Activated naive CD8-positive, alpha-beta T cell treated with anti-CD3 and anti-CD28 coated beads, Interleukin-2, amount 50 U/mL, for 24 hours (primary cell): ENCODE measurements at places on chromosomes 3 and 15.

GRCh38 chr15:72236381-72237003 lies 5.5 kb upstream of the PKM start:
- no peak for DNase-seq

DNA sequence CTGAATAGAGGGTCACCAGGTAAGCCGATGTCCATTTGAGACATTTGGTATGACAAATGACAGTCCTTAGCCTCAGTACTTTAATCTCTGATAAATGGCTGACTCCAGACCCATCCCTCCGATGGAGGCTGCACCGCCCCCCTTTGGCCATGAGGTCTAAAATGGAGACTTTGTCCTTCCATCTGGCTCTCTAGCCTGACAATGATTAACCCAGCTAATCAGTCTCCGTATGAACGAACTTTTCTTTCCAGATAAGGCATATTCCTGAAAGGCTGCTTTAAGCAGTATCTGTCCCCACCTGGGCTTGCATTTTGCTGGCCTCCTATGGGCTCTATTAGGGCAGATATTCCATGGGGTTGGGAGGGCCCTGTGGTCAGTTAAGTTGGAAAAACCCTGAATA lies 10.8 kb upstream of the MYZAP start:
- DNase-seq: no peak

DNA sequence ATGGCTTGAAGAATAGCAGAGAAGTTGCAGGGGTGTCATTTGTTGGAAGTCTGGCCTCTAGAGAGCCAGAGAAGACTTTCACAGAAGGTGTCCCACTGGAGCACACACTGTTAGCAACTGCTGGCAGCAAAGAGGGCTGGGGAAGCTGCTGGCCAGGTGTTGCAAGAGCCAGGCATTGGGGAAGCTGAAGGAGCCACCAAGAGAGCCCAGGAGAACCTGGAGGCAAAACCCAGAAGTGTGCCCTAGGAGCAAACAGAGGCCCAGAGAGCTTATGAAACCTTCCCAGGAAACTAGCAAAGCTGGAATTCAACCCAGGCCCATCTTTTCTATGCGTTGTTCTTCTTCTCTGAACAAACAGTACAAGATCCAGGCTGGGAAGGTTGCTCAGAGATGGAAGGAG lies 132.7 kb upstream of the TRIM42 start:
- no peak for DNase-seq

DNA sequence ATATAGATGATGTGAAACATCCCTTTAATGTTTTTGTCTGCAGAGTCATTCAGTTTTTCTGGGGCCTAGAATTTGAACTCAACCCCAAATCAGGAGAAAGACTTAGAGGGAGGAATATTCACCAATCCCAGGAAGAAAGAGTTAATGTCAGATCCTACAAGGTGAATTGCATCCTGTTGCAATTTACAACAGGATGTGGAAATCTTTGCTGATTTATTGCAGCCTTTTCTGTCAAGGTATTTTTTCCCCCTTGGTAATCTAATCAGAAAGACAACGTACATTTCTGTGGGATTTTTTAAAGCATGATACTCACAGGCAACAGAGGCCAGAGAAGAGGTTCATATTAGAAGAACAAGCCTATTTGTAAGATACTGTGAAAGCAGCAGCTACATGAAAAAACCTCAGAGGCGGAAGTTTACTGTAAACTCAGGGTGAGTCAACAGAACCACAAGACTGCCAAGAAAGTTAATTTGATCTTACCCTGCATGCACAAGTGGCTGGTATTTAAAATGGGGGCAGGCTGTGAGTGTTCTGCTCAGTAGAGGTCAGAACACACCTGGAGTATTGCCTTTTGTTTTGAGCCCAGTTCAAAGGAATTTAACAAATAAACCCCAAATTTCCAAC lies 531.9 kb downstream of the AGBL1 start:
- DNase-seq: no peak

DNA sequence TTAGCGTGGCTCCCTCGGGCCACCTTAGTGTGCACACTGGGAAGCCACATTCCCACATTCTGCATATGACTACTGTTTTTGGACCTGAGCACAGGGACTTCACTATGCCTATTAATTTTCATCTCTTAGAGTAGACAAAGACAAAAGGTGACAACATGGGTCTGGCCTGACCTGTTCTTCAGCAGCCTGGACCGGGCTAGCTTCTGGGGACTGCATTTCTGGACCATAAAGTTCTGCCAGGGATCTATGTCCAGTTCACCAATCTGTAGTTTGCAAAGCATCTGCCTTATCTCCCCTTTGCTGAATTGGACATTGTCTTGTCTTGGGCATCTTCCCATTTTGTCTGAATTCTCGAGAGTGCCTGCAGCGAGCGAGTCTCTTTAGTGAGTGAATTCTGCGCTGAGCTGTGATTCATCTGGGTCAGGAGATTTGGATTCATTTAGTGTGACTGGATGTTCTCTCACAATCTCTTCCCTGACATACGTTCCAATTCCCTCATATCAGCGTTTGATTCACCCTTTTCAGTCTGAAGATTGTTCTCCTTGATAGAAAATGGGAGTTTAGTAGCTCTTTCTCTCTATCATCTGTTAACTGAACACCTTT lies 112.2 kb upstream of the PLXNA1 start:
- DNase-seq: no peak

DNA sequence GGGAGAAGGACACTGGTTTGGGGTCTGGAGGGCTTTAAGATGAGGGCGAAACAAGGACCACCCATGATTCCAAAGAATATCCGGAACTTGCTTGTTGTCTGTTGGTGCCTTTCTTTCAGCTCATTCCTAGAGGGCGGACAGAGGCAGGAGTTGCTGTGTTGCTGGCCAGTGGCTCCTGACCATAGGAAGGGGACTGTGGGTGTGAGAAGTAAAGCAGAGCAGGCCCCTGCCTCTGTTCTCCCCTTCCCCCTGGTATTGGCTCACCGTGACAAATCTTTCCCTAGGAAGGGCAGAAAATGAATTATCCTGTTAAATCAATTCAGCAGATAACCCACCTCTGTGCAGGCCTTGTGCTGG lies 89.1 kb downstream of the LIPC start:
- DNase-seq: no peak

GRCh38 chr3:62749657-62750056 lies 125.6 kb downstream of the CADPS start:
- DNase-seq: no peak
